ENCODE measurements at places on chromosomes 6 and 20.

GRCh38 chr20:57329608-57330221 is at the start of gene SPO11:
TSS of gene SPO11 (plus strand) at chr20:57329803. CDS start at chr20:57329868, 65 bp downstream.
- no peak for DNase-seq

DNA sequence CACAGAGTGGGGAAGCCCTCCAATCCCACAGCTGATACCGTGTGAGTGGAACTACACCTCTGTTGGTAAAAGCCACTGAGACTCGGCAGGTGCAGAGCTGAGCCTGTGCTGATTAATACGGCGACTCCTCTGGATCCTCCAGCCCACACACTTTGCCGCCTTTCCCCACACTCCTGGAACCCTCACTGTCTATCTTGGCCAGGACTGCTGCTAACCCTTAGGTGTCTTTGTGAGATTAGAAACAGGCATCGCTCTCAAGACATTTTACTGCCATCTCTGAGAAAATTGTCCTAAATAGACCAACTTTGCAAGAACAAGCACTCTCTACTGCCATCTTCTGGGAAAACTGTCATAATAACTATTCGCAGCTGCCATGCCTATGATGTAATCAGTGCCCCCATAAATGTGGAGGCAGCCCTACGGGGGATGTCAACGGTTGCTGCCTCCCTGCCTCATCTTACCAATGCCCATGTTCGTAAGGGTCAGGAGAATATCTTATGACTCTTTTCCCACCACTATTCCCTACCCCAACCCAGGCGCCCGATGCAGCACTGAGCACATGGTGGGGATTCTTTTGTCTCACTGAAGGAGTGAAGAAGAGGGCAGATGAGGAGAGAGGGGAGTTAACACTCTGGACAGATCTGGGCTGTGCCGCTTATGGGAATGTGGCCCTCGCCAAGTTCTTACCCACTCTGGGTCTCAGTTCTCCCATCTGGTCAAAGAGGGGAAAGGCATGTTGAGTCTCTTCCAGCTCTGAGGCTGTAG is 26.1 kb upstream of the KCNB1 start:
- peak; percentile 46 for DNase-seq

DNA sequence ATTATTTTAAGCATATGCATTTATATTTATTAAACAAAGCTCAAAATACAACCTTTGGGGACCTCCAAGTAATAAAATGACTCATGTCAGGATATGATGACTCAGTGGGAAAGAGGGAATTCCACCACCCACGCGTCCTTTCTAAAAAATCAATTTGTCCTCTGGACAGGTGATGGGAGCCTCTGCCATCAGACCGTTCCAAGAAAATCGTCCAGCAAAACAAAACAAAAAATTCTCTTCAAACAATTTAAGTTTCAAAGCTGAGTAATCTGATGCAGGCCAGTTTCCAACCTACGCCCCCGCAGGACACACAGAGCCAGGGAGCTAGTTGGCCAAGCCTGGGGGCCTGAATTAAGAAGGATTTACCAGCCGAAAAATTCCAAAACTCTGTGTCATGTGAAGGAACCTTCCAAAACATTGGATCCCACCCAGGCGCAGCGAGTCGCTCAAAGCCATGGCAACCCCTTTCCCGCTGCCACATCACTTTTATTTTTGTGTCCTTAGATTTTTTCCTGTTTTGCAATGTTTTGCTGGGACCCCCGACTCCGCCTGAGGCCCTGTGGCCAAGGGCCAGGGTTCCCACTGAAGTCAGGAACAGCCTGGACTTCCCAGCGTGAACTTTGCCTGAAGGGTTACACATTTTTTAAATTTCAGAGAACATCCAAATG is 95.3 kb downstream of the NFATC2 start:
- DNase-seq: no peak

- DNase-seq: no peak
Measured at GRCh38 chr6:130466052-130466747, 100.4 kb downstream of the TMEM200A start.

GRCh38 chr6:151181706-151182363 is 57.9 kb upstream of the AKAP12 start:
- DNase-seq: no peak

DNA sequence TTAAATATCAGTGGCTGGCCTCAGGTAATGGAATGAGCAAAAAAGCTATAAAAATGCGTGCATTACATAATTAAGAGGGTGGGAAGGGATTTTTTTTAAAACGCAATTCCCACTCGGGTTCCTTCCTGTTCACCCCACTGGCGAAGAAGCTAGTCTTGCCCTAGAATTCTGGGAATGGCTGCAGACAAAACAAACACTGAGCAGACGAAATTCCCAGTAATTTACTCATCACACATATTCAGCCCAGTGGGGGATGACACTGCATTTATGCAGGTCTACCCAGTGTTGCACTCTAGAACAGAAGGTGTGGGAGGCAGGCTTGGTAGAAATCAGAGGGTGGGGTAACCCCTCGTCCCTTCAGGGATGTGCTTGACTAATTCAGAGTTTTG is 2695.0 kb upstream of the DEFB115 start:
- no peak for DNase-seq

DNA sequence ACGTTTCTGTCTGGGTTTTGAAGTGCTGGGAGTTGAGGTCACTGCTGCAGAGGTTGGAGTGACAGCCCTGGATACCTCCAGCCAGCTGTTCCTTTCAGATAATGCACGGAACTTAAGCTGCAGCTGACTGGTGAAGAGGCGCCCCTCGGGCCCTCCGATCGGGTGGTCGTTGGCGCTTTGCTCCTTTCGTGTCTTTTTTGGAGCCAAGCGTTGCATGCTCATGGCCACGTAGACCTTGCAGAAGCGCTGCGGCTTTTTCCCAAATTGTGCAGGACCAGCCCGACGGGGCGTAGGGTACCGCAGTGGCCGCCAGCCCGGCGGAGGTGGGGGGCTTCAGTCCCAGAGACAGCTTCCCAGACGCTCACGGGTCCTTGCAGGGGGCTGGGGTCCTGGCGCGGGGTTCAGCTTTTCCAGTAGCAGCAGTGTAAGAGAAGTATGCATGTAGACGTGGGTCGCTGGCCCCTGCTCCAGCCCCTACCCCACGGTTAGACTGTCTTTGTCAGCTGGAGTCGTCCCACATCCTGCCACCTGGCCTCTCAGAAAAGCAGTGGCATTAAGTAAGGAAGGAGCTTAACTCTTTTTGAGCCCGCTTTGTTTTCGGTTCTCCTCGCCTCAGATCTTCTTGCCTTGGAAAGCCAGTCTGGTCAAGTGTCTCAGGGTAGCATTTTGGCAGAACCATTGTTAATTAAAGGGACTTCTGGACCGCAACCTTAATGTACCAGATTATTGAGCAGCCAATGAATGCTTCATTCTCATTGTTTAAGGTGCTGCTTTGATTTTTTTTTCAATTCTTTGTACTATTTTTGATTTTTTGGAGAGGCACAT is 838 bp downstream of the TNFAIP3 start:
- peak; percentile 76 for DNase-seq

- no peak for DNase-seq
Measured at GRCh38 chr6:105308840-105309239, 94.0 kb downstream of the PREP start.

GRCh38 chr20:59948828-59949720 is 8.9 kb downstream of the FAM217B start:
- DNase-seq: peak; percentile 76

DNA sequence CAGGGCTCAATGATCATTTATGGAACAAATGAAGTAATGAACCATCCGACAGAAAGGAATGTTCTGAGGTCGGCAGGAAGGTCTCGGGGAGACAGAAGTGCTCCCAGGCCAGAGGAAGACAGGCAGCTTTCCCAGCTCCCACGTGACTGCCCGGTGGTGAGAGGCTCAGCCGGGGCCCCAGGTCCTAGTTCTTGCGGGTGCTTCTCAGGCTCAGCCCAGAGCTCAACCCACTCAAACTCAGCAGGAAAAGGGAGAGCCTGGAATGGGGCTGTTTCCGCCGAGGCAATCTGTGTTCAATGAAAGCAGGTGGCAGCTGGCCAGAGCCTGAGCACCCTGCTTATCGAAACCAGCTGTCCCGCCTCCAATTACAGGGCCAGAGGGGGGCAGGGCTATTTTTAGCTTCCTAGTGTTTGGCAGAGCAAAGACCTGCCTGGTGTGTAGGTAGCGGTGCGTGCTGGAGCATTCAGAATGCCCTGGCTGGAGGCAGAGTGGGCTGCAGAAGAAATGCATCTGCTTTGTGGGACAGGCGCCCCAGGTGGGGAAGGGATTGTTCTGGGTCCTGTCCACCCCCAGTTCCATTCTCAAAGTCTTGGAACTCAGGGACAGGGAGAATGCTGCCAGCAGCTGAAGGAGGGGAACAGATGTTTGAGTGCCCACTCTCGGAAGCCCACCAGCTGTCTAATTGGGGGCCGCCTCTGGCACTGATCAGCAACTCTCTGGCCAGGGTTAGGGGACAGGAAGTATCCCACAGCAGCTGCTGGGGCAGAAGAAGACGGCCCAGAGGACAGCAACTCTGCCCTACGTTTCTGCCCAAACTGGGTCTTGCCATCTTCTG is 145.1 kb downstream of the PREX1 start:
- DNase-seq: no peak

DNA sequence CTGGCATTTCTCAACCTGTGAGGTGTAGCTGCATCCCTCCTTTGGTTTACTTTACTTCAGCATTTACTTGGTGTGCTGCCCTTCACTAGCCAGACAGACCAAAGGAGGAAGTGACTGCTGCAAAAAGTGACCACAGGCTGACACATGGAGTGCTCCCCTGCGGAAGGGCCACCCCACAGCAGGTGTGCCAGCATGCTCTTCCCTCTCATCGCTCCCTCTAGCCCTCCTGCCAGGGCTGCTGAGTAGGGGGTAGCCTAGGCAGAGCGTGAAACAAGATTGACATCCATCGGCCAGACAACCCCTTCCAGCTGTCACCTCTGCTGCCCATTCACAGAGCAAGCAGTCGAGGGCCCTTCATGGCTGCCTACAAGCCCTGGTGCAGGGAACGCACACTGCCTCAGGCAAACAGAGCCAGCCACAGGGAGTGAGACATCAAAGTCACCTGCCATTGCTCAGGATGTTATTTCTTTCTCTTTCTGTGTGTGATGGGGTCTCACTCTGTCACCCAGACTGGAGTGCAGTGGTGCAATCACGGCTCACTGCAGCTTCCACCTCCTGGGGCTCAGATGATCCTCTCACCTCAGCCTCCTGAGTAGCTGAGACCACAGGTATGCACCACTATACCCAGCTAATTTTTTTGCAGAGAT is 102.0 kb upstream of the RPS6KA2 start:
- no peak for DNase-seq

DNA sequence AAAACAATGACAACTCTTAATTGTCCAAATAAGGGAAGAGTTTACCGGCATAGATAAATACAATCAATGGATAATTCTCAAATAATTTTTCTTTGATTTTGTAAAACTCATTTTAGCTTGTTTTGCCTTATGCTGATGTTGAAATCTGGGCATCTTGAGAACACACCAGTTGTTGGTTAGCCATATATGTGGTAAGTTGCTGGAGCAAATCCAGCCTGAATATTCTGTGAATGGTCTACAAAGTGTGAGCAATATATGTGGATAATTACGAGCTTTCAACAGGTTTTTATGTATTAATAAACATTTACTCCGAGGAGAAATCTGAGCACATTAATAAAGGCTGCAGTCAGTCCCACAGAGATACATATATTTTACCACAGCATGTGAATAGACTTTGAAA is 423.6 kb downstream of the BCKDHB start:
- no peak for DNase-seq

GRCh38 chr20:60362531-60362930 is 404.3 kb downstream of the CDH26 start:
- no peak for DNase-seq

GRCh38 chr20:42887281-42887680 is 302.4 kb downstream of the PTPRT start:
- DNase-seq: no peak

DNA sequence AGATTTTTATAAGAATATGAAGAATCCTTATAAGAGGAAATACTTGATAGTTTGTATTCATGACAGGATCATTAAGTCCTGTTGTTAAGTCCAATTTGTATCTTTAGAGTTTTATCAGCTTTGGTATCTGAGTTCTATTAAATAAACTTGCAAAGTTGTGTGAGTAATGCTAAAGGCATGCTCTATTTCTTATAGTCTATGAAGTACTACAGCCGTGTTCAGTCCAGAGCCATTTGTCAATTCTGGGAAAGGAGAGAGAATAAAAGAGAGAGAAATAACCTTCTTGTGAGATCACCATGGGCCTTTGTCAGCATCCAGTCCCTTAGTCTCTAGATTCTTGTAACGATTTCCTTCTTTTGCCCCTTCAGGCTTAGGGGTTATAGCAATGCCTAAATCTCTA is 181.2 kb upstream of the POU3F2 start:
- no peak for DNase-seq

- DNase-seq: no peak
Measured at GRCh38 chr6:31096656-31097055, 15.7 kb downstream of the C6orf15 start.
